Upper lobe of right lung (tissue), 1 donor: ENCODE measurements at places on chromosomes 2 and 18.

DNA sequence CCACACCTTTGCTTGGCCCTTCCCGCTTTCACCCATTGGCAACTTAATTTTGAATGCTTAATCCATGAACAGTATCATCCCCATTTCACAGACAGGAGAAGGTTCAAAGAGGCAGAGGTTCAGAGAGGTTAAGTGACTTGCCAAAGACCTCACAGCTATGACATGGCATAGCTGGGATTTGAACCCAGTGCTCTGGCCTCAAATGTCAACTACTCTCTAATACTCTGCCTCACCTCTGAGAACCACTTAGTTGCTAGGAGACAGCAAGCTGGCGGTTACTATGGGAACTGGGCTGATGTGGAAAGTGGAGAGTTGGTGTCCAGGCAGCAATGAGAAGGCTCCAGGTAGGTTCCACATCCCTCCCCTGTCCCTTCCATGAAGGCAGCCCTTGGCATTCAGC, 15.8 kb upstream of the PRSS56 start:
- DNase-seq, result no peak

GRCh38 chr18:57965246-57965645, 78.8 kb upstream of the NEDD4L start:
- DNase-seq, result no peak

DNA sequence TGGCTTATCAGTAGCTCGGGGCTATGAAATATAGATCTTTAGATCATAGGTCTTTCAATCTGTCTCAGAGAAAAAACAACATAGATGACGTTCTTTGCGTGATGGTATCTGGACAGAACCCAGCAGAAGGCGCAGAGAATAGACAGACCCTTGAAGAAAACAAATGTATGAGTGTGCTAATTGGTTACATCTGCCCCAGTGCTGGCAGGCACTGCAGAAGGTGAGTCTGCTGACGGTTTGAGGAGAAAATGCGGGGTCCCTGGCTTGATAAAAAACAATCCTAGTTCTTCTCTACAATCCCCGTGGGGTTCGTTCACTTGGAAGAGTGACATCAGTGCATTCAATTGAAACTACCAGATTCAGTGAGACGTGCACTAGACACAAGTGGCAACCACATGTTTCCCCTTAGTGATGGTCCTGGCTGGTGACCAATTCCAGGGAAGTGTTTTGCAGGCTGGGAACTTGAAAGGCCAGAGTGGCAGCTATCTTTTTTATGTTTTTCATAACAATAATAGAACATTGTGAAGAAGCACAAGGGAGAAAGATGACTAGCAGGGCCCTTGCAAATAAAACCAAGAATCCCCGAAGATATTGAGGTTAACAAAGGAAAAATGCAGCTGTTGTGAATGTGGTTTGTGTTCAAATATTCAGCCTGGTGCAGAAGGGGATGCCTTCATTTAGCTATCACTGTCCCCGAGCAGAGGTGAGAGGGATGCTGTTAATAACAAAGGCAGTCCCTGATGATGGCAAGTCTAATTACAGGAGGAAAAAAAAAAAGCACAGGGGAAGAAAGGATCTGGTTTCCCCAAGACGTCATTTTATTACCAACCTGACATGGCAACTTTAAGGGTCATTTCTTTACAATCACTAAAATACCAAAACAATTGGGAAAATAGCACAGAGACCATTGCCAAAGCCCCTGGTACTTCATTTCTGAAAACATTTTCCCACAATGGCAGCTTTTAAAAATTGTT, 337.6 kb upstream of the FIGN start:
- no peak for DNase-seq

DNA sequence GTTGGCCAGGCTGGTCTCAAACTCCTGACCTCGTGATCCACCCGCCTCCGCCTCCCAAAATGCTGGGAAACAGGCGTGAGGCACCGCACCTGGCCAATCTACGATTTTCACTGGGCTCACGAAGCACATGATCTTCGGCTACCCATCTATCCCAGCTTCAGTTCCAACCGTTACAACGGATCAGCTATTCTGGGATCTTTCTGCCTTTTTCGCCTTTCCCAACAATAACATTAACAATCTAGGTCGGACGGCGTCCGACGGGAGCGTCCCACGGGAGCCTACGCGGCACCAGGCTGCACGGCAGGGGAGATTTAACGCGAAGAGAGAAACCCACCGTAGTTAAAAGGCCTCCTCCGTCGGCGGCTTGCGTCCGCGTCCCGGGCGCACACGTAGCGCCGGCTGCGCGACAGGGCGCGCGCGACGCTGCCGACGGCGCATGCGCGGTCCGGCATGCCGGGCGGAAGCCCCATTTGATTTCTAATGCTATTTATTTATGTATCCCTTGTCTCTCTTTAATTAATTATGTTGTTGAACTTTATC, at the start of gene MSL3B:
TSS of gene MSL3B (minus strand) at position 394 of the 540 bp plus-strand sequence.
- peak; percentile 75 for DNase-seq

DNA sequence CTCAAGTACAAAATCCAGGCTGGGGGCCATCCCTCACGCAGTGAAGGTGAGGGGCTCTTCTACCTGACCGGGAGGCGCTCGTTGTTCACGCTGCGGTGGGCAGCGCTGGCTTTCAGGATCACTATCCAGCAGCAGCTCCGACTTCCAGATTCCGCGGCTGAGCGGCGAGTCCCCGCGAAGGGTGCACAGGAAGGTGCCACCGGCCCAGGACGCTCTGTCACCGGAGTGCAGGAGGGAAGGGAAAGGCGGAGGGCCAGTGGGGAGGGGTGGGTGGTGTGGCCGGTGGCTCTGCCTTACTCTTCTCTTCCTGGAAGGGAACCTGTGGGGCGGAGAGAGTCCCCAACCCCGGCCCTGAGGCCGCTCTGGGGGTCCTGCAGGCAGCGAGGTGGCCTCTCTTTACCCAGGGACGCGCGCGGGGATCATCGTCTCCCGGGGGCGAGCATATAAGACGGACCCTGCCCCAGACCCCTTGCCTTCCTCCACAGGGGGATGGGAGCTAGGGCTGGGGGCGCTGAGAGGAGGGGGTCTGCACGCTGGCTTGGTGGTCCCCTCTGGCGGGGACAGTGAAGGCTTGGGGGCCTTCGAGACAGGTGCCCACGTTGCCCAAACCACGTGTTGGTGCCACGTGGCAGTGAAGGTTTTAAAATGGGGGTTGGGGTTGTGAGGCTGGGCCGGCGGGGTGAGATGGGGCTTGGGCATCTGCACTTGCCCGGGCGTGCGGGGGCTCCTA, 26.9 kb upstream of the HS6ST1 start:
- DNase-seq, result no peak
